Activated CD4-positive, alpha-beta memory T cell treated with anti-CD3 and anti-CD28 coated beads, Interleukin-2, amount 10 ng/mL, durations not matched to agents 7 days and 5 days (primary cell): ENCODE measurements at places on chromosomes 11 and 22. TPM values are rescaled to one million over a fixed set of nuclear protein-coding genes. Genes with fewer than 3 reads are reported as not detected.
A peak's percentile ranks its signal among the peaks of the same experiment; 100 is the strongest.

The F2 gene
- not detected for total RNA-seq

The COA4 gene
- total RNA-seq = 51.5 TPM

The SNX32 gene
- 0.83 TPM for total RNA-seq

The HPS5 gene
- total RNA-seq = 22.6 TPM

The LDLRAD3 gene
- not detected for total RNA-seq

The NEFH gene
- 2.7 TPM for total RNA-seq

The OR5B17 gene
- not detected for total RNA-seq

The MRGPRF gene
- not detected for total RNA-seq

The YPEL4 gene
- 2.2 TPM for total RNA-seq

DNA sequence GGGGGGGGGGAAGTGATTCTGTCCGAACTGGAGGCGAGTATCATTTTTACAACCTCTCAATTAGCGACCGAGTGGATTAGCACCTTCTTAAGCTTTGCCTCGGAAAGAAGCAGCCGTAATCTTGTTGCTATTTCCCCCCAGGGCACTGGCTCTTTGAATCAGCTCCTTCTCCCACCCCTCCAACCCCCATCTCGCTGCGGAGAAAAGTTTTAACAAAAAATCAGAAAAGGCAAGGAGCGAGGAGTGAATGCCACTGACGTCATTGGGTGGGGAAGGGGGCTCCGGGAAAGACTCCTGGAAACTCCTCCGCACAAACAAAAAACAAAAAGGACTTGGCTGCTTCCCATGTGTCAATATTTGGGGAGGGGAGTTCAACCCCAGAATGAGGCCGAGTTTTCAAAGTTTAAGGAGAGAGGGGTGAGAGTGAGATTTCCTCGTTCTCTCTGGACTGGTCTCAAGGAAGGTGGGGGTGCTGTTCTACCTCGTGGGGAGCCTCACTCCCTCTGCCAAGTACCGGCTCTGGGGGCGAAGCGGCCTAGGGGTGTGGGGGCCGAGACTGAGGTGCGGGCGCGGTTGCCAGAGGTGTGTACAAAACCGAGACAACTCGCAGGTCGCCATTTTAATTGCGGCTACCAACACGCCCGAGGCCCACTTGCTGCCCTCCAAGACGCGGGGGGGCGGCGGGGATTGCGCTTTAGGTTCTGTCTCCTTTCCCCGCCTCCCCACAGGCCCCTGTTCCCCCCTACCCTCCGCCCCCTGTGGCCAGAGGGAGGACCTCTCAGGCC is 2.5 kb upstream of the PAX6 start:
- DNase-seq = no peak
- H3K4me3 ChIP-seq = no peak overlapping the region
- peaks cover 72% of the 10 kb centered on the region for H3K27me3 ChIP-seq
- H3K4me1 ChIP-seq = peaks cover 46% of the 10 kb centered on the region
- H3K36me3 ChIP-seq = peaks cover 11% of the 10 kb centered on the region

- DNase-seq = no peak
- H3K4me1 ChIP-seq = peaks cover 37% of the 10 kb centered on the region
- H3K27ac ChIP-seq = no peak overlapping the region
- no peak overlapping the region for H3K4me3 ChIP-seq
- H3K27me3 ChIP-seq = no peaks in the 10 kb centered on the region
Measured at GRCh38 chr11:65125197-65126056, 3.3 kb downstream of the MRPL49 start.

DNA sequence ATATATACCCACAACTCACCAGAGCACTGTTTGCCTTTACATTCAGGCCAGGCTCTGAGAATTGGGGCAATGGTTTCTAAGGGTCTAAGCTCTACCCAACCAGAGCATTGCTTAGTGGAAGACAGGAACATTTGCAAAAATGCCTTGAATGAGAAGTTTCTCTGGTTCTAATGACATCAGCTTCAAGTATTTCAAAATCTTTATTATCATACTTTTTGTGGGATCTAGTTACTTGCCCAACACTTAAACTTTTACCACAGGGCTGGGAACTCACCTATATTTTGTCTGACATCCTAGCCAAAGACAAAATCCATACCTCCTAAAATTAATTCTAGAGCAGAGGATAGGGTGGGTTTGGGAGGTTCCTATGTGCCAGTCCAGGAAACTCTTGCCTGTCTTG is 51.5 kb downstream of the INSC start:
- H3K4me1 ChIP-seq = no peaks in the 10 kb centered on the region
- H3K36me3 ChIP-seq = no peaks in the 10 kb centered on the region
- H3K4me3 ChIP-seq = no peak overlapping the region
- H3K27me3 ChIP-seq = peaks cover 20% of the 10 kb centered on the region
- DNase-seq = no peak

GRCh38 chr11:2462986-2463765 is 18.4 kb downstream of the KCNQ1 start:
- H3K4me3 ChIP-seq = no peak overlapping the region
- H3K27me3 ChIP-seq = no peaks in the 10 kb centered on the region
- DNase-seq = peak; percentile 15
- no peak overlapping the region for H3K27ac ChIP-seq
- H3K36me3 ChIP-seq = no peaks in the 10 kb centered on the region
- H3K4me1 ChIP-seq = peaks cover 21% of the 10 kb centered on the region

DNA sequence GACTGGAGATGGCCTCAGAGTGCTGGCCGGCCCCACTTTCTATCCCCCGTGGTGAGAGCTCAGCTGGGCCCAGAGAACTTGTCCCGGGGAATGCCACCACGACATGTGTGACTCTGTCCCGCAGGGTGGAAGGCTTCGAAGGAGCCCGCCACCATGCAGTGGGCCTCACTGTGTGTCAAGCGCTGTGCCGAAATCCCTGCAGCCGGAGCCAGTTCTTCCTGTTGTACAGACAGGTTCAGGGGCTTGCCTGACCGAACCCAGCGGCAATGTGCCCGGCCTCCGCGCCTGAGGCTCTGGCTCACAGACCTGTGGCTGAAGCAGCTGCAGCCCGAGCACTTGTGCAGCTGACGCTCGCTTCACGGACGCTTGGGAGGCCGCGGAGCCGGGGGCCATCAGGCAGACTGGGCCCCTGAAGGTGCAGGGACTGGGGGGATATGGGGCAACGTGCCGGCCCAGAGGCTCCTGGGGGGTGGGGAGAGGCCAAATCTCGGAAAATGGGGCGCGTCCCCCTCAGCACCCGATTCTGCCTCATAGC is 650 bp downstream of the PPM1F start:
- no peaks in the 10 kb centered on the region for H3K27me3 ChIP-seq
- no peaks in the 10 kb centered on the region for H3K36me3 ChIP-seq
- H3K4me3 ChIP-seq = peak overlapping the region; percentile 78
- peaks cover 10% of the 10 kb centered on the region for H3K4me1 ChIP-seq
- H3K27ac ChIP-seq = no peak overlapping the region
